Stromal cell of bone marrow (primary cell): ENCODE measurements at places on chromosomes 11 and 22.
A peak's percentile ranks its signal among the peaks of the same experiment; 100 is the strongest.

GRCh38 chr11:73399159-73399590 is 23.0 kb downstream of the RELT start:
- no peak for DNase-seq

DNA sequence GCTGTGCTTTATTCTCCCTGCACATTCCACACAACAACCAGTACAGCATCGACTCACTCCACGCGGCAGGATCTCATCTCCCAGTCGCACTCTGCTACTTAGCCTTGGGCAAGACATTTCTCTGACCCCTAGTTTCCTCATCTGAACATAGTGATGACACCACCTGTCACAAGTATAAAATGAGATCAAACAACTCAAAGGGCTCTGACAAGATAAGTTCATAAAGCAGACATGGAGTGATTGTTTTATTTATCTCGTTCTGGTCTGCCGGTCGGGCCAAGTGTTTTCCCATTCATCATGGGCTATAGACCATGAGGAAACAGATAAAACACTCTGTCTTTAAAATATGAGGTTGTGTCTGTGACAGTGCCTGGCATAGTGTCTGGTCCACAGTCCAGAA is 35.0 kb downstream of the DSCAML1 start:
- no peak for DNase-seq

GRCh38 chr11:6419009-6419631 is at the start of gene APBB1:
APBB1 (minus strand) TSS chr11:6419094; CDS start chr11:6411347, 7,747 bp downstream.
- DNase-seq = peak; percentile 33

DNA sequence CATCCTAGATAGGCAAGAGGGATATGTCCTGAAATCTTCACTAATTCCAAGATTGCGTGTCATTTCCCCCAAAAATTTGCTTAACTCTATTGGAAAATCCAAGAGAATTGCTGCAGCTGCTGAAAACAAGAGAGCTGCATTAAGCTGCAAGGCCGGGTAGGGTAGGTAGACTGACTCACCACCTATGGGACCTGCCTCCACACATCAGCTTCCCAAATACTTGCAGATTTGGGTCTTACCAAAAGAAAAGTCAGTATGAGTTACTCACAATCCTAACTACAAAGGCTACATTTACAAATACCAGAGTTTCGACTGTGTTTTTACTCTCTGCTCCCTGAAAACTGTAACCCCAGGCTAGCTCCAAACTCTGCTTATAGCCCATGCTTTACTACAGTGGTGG is 142.5 kb upstream of the TEAD1 start:
- DNase-seq = peak; percentile 54

GRCh38 chr22:50710886-50711285 is 27.1 kb upstream of the ACR start:
- no peak for DNase-seq

- peak; percentile 79 for DNase-seq
Observed at GRCh38 chr22:30287648-30288418, 1.5 kb downstream of the CASTOR1 start.

DNA sequence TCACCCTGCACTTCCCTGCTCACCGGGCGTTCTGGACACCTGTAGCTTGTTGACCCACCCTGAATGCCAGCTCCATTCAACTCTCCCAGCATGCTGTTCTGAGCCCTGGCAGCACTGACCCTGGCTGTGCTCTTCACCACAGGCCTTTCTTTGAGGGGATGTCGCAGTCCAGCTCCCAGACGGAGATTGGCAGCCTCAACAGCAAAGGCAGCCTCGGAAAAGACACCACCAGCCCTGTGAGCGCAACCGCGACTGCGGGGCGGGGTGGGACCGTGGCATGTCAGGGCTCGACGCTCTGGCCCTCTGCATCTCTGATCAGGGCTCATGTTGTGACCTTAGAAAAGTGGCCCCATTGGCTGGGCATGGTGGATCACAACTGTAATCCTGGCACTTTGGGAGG is 47.4 kb upstream of the RAB1B start:
- no peak for DNase-seq

- DNase-seq = peak; percentile 5
Observed at GRCh38 chr11:76856106-76856505, 4.6 kb upstream of the ACER3 start.

DNA sequence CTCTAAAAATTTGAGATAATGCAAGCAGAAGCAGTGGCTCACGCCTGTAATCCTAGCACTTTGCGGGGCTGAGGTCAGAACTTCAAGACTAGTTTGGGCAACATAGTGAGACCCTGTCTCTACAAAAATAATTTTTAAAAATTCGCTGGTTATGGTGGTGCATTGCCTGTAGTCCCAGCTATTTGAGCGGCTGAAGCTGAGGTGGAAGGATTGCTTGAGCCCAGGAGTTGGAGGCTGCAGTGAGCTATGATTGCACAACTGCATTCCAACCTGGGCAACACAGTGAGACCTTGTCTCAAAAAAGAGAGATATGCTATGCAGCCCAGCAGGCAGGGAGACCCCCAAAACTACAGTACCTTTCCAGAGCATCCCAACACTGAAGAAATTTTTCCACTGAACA is 2.3 kb downstream of the CTSC start:
- DNase-seq = no peak

DNA sequence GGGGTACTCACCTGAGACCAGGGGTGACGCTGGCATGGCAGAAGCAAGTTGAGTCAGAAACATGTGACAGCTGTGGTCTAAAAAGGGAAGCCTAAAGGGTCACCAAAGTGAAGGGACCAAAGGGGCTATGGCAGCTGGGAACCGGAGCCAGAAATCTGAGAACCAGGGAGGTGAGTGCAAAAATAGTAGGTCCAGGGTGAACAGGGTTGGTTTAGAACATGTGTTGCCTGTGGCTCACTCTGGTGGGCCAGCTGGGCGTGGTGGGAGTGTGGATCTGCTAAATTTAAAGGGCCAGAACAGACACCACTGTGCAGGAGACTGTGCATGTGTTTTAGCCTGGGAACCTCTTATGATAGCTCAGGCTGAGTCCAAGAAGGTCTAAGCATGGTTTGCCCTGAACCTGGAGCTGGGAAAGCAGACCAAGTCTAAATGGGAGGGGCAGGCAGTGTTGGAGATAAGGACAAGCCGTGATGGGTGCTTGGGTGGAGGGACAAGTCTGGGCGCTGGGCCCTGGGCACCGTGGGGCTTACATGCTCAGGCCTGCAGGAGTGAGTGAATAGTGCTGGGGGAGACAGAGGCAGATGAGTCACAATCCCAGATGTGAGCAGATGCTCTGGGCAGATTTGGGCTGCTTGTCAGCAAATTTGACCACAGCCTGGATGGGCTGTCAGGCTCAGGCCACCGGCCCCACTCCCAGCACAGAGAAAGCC is 41.4 kb upstream of the ZBED5 start:
- no peak for DNase-seq

- no peak for DNase-seq
Observed at GRCh38 chr22:19743651-19744050, 16.9 kb upstream of the TBX1 start.

GRCh38 chr11:76193219-76193618 is 13.1 kb downstream of the WNT11 start:
- no peak for DNase-seq

DNA sequence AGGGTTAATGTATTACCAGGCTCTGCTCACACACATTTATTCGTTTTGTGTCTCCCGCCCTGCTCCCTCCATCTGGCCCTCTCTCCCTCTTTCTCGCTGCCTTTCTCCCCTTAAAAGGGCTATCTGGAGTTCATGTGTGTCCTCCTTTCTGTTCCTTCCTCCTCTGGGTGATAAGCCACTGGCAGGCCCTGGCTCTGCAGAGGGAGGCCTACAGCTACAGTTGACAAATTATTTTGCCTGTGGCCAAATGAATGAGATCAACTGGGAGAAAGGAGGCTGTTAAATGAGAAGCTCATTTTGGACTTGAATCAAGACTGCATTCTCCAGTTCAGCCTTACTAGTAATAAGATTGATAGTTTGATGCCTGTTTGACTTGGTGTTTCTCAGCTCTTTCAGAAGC is 17.5 kb upstream of the OPCML start:
- DNase-seq = no peak

GRCh38 chr11:125923633-125924032 is 19.3 kb downstream of the DDX25 start:
- DNase-seq = no peak

- no peak for DNase-seq
Observed at GRCh38 chr11:70371241-70371640, 27.1 kb upstream of the CTTN start.

GRCh38 chr22:46352691-46353386 is 17.3 kb downstream of the TRMU start:
- no peak for DNase-seq

GRCh38 chr11:30454111-30454510 is 131.2 kb downstream of the ARL14EP start:
- no peak for DNase-seq

DNA sequence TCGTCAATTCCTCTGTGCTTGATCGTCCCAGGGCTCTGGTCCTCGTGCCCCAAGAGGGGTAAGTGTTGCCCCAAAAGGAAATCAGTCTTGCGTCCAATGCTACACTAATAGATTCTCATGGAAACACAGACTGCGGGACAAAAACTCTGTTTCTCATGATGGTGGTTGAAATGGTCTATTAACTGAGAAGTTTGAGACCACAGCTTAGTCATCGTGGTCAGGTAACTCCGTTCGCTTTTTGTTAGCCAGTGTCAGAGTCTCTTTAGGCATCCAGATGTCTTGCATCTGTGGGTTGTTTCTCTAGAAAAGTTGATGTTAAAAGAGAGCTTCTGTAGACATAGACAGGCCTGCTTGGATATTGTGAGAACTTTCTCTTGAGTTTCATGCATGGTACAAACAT is 104.6 kb upstream of the SORL1-AS1 start:
- no peak for DNase-seq

DNA sequence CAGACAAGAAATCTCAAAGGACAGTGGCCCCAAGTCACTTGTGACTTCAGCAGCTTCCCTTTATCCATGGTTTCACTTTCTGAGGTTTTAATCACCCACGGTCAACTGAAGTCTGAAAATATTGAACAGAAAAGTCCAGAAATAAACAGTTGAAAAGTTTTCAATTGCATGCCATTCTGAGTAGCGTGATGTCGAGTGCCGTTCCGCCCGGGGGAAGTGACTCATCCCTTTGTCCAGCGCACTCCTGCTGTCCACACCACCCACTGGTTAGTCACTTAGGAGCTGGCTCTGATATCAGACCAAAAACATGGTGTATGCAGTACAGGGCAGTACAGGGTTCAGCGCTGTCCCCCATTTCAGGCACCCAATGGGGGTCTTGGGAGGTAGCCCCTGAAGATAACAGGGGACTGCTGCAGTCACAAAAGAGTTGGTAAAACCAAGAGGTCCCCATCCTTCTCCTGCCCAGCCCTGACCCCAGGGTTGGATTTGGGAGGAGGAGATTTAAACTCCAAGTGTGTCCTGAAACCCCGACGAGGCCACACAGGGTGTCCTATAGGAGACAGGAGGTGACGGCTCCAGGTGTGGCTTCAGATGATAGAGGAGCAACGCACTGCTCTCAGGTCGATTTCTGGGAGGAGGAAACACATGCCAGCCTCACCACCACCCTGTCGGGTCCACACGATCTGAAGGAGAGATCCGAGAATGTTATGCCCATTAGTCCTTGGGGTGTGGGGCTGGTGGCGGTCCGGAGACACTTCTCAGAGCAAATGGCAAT is 390.1 kb downstream of the CTTN start:
- DNase-seq = peak; percentile 77
